ENCODE measurements at places on chromosomes 4 and X.

GRCh38 chr4:158624889-158625478, 46.7 kb downstream of the C4orf46 start:
- no peak for DNase-seq

- peak; percentile 50 for DNase-seq
Observed at GRCh38 chr4:7854697-7855370, 84.8 kb downstream of the AFAP1 start.

DNA sequence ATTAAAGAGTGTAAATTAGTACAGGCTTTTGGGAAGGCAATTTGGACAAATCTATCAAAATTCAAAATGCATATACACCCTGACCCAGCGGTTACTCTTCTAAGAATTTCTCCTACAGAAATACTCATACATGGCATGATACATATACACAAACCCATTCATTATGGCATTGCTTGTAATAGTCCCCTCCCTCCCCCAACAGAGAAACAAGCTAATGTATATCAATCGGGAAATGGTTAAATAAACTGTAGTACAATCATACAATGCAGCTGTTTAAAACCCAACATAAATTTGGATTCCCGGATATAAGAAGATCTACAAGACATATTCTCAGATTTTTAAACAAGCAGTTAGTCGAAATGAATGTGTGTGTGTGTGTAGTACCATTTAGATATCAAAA, 808 bp downstream of the HUWE1 start:
- DNase-seq = no peak

DNA sequence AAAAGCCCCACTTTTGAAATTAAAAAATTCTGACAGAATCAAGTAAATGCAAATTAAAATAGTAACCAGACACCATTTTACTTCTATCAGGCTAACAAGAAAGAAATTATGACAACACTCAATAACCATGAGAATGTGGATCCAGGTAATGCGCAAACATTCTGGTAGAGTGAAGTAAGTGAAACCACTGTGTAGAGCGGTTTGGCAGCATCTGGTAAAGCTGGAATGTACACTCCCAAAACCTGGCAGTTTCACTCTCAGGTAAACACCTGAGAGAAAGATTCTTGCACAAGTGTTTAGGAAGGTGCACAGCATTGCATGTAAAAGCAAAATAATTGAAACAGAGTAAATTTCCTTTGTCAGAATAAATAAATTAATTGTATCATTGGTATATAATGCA, 81.8 kb downstream of the TRIML1 start:
- DNase-seq = no peak

- no peak for DNase-seq
Observed at GRCh38 chr4:169115144-169115896, 105.3 kb upstream of the CBR4 start.

DNA sequence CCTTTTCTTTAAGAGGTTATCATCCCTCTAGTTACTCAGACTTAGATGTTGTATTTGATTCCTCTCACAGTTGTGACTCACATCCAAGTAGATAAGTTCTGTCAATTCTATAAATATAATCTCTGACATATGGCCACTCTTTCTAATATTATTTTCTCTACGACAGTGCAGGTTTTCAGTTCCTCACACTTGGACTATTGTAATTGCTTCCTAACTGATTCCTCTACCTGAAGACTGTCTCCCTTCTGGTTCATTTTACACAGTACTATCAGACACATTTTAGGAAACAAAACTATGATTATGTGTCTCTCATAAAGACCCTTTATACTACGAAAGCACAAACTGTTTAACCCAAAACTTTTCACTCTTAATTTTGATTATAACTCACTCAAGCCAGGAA, 31.3 kb upstream of the GNRHR start:
- no peak for DNase-seq

GRCh38 chr4:20127626-20128025, 124.1 kb upstream of the SLIT2 start:
- no peak for DNase-seq

- no peak for DNase-seq
Observed at GRCh38 chr4:79042079-79042674, 102.9 kb upstream of the PAQR3 start.

GRCh38 chr4:109131559-109131958, 170.9 kb downstream of the COL25A1 start:
- DNase-seq = no peak

DNA sequence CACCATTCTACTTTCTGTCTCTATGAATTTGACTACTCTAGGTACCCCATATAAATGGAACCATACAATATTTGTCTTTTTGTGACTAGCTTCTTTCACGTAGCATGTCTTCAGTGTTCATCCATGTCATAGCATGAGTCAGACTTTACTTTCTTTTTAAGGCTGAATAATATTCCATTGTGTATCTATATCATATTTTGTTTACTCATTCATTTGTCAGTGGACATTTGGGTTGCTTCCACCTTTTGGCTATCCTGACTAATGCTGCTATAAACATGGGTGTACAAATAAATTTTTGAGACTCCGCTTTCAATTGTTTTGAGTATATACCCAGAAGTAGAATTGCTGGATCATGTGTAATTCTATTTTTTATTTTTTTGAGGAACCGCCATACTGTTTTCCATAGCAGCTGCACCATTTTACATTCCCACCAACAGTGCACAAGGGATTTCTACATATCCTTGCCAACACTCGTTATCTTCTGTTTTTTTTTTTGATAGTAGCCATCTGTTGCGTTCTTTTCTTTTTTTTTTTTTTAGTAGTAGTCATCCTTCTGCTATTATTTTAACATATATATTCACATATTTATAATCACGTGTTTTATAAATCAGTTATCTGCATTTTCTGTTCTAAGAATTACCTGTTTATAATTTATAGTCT, 158.0 kb upstream of the MED14 start:
- no peak for DNase-seq

DNA sequence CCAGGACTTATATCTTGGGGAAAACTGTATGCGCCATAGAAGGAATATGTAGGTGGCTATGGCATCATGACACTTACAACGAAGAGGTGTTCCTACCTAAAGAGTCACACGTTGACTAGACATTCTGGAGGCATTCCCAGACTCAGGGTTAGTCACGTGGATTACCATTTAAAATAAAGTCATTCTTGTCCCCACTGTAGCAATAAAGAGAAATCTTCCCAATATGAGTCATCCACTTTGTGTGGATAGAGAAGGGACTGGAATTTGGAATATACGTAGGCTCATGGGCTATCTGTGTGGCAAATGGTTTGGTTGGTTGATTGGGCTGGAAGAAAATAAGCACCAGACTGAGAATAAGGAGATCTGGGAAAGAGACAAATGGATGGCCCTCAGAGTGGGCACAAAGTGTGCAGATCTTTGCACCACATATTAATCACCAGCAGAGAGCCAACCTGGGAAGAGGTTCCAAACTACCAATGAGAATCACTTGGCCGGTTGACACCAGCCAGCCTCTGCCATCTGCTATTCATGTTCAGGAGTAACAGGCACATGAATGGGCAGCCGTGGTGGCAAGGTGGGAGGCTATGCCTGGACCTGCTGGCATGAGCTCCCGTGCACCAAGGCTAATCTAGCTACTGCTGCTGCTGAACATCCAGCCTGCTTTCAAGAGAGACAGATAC, 41.0 kb downstream of the MTNR1A start:
- DNase-seq = no peak

GRCh38 chr4:90474484-90474883, 347.3 kb downstream of the CCSER1 start:
- DNase-seq = no peak

DNA sequence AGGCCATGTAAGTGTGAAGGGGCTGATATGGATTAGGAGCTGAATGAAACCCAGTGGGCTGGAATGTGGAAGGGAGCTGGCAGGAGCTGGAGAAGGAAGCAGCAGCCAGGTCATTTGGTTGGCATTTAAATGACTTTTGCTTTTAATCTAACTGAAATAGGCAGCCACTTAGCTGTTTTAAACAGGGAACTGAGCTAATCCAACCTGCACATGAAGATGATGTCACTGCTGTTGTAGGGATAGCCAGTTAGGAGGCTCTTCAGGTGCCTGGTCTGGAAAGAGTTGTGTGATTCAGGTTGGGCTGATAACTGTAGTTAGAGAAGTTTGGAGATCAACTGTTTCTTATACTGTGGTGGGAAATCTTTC, 122.4 kb downstream of the PALLD start:
- DNase-seq = no peak

DNA sequence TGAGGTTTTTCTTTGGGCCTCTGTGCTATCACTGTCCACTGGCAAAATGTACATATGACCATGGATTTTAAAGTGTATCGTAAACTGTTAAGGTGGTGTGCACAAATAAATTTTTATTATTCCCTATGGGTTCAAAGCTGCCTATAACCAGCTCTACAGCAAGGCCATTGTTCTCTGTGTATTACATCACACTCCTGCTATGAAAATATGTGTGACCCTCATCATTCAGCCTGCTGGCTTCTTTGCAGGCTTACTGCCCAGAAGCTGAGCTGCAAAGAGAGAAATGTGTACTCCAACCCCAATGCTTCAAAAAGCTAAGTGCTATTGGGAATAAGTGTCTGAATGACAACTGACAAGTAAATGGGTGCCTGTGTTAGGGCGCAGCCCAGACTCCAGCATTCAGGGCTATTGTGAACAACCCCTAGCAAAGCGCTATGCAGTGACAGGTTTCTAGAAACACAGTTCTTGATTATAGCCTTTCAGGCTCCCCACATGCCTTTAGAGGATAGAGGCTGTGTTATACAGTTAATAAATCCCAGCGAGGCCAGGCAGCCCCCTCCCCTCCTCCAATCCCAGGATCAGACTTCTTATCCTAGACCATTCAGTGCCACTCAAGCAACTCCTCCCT, 220.4 kb upstream of the RADX start:
- no peak for DNase-seq

- DNase-seq = no peak
Observed at GRCh38 chrX:19670321-19670750, 155.0 kb upstream of the MAP3K15 start.

DNA sequence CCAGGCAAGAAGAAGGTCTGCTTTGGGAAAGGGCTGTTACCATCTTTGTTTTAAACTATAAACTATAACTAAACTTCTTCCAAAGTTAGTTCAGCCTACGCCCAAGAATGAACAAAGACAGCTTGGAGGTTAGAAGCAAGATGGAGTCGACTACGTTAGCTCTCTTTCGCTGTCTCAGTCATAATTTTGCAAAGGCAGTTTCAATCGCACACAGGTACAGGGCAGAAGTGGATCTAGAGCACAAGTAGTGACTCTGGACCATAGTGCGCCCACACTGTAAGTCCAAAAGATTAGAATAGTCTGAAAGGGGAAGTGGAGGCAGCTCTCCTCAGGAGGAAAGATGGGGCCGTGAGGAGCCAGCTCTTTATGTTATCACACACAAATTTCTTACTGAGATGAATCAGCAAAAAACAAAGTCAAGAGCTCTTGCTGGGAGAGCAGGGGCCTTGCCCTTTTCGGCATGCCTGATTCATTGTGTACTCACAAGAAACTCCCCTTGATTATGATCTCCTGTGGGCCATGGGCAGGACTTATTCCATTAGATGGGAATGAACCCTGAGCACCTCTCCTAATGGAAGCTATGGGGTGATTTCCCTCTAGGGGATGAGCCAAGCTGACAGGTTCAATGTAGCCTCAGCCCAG, 58.6 kb downstream of the FUNDC1 start:
- DNase-seq = no peak

GRCh38 chrX:49748211-49748956, 52.6 kb upstream of the PAGE1 start:
- DNase-seq = no peak

DNA sequence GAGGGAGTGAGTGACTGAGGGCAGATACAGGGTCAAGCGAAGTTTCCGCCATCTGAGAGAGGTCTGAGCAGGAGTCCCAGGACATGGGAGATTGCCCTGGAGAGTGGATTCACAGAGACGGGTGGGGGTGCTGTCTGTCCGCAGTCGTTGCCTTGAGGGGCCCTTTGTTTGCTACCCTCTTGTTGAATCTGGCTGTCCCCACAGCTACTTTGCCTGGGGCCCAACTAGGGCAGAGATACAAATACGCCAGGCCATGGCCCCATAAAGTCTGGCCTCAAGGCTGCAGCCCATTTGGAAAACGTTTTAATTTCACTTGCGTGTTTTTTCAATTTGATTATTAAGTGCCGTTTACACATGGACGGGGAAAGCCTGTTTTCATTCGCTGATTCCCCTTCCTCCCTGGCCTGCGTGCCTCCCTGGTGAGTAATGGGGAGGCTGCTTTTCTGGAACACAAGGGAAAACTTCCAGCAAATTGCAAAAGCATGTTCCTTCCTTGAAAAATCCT, 134.4 kb downstream of the SMIM20 start:
- DNase-seq = no peak

- DNase-seq = no peak
Observed at GRCh38 chr4:13722649-13723048, 95.1 kb upstream of the BOD1L1 start.

- no peak for DNase-seq
Observed at GRCh38 chr4:184016759-184017668, 111.9 kb downstream of the STOX2 start.

- no peak for DNase-seq
Observed at GRCh38 chr4:20359692-20360091, 108.0 kb downstream of the SLIT2 start.

DNA sequence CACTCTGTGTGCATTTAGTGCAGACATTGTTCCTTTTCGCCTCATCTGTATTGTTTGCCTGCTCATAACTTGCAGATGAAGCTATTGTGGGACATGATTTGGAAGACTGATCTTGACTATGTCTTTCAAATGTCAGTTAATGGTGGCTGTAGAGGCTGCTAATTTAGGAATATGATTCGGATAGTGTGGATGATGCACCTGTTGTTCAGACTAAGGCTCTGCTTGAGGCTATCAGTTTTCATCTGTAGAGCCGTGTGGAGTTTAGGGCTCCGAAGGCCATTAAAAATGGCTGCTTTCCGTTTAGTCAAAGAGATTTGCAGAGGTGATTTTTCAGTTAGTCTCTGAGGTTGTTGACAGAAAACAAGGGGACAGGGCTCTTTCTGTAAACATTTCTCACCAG, 102.0 kb downstream of the GBA3 start:
- no peak for DNase-seq

DNA sequence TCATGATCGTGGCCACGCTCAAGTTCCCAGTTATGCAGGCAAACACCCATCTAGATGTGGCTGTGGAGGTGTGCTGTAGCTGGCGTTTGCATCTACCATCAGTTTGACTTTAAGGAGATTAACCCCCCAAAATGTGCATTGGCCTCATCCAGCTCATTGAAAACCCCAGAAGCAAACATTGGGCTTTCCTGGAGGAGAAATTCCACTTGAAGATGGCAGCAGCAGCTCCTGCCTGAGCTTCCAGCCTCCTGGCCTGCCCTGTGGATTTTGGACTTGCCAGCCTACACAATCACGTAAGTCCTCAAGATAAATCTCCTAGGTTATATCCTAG, 30.2 kb upstream of the SLC25A6 start:
- no peak for DNase-seq

DNA sequence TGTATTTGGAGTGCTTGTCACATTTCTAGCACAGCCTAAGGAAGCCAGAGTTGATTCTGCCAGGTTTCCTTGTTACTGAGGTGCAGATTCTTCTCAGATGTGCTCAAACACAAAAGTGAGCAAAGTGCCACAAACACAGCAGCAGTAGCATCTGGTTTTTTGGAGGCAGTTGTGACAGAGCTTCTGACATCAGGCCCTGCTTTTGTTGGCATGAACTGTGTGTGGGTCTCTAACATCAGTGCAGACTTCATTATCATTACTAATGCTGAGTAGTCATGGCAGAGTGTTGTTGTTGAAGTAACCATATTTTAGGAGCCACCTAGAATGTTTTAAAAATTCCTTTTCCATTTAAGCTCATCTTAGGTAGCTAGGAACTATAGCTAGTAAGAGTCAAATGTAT, 656.6 kb downstream of the ANKRD50 start:
- no peak for DNase-seq
